HTR-8/SVneo (cell line): ENCODE measurements at places on chromosomes 12 and 14.

GRCh38 chr12:92065018-92065499 is 80.6 kb downstream of the BTG1 start:
- no peak for DNase-seq

DNA sequence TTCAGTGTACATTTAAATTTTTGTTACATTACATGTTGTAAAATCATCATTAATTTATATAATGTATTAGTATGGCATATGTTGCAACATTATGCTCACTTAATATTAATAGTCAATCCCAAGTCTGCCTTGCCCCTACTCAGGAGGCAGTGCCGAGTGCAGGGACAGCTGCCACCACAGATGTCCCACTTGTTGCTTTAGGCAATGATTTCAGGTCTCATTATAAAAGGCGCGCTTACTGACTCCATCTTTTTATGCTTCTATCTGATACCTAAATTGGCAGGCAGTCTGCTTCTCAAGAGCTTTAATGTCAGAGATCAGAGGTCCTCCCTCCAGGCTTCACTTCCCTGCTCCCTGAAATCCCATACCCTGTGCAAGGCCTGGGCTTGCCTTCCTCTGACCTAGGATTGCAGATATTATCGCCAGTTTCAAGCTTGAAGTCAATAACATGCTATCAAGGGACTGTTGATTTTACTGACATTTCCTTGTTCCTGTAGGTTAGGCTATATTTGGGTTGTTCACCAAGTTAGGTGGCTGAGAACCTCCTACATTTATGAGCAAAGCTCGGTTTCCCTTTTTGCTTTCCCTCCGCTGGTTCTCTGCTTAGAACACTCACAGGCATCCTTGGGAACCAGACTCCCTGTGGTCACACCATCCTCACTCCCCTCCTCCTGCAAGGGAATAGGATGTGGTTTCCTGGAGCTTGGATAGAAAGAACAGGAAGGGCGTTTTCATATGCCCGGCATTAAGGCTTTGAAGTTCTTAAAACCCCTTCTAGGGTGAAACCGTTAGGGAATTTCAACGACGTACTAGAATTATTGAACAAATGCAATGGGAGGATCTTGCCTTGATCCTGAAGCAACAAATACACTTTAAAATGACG is 208.4 kb upstream of the FKBP4 start:
- no peak for DNase-seq

DNA sequence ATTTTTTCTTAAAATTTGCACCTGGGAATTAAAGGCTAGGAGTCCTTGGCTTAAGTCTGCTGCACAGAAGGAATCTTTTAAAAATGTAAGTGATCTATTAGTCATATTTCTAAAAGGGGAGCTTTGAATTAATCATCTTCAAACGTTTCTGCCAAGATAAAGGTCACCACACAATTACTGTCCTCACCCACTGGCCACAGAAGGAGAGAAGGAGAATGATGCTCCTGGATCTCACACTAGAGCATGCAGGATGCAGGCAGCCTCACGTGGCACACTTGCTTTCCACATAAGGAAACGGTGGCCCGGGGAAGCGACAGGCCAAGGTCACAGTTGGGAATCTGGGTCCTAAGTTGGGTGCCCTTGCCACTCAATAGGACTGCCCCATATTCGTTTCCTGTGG is 16.9 kb downstream of the PLEKHG7 start:
- DNase-seq: no peak

DNA sequence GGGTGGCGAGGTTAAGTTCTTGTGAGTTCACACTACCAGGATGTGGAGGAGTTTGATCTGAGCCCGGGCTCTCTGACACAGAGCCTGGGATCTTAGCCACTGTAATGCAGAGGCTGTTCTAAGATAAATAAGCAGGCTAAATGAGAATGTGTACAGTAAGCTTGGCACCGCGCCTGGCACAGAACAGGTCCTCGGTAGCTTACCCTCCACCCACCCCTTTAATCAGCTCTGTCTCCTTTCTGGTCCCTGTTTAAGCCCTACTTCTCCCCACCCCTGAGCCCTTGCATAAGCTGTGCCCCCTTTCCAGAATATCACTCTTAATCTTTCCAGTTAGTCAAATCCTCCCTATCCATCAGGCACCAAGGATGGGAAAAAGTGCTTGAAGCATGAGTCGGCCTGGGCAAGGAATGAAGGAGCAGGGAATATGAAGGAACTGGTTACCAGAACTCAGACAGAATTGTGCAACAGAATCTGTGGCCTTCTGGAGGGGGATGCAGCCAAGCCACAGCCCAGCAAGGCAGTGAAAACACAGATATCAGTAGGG is 32.8 kb upstream of the CMKLR1 start:
- no peak for DNase-seq

DNA sequence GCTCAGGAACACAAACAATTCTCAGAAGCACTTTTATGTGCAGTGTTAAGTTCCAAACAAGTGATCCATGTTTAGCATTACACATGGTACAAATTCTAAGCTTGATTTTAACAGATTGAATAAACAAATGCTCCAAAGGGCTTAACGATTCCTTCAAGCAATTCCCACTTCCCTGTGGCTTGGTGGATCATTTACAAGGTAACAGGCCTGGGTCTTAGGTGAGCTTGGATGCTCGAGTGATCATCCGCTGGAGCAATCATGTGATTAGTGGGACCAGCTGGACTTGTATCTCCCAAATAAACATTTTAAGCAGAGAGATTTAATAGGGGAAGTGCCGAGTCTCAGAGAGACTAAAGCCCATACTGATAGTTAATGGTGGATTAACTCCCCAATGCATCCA is 70.7 kb downstream of the CALM1 start:
- DNase-seq: no peak

DNA sequence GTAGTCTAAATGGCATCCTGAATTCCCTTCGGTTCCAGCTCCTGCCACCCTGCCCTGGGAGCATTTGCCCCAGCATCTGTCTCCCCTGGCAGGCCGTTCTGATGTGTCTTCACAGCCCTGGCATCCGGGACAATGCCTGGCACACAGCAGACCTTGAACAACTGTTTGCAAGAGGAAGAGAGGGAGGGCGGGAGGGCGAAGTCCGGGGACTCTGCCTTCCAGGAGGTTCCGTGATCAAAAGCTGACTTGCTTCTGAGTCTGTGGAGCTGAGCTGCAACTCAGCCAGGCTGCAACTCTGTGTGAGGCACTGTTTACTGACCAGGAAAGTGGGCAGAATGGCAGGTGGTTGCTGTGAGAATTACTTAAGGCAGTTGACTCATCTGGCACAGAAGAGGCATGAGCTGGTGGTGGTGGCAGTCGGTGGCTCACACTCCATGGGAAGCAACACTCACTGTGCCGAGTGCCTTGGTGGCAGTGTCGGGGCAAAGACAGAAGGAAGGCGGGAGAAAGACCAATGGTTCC is 61.1 kb upstream of the DLK1 start:
- DNase-seq: no peak

GRCh38 chr14:99062772-99063418 is 209.1 kb downstream of the BCL11B start:
- no peak for DNase-seq

DNA sequence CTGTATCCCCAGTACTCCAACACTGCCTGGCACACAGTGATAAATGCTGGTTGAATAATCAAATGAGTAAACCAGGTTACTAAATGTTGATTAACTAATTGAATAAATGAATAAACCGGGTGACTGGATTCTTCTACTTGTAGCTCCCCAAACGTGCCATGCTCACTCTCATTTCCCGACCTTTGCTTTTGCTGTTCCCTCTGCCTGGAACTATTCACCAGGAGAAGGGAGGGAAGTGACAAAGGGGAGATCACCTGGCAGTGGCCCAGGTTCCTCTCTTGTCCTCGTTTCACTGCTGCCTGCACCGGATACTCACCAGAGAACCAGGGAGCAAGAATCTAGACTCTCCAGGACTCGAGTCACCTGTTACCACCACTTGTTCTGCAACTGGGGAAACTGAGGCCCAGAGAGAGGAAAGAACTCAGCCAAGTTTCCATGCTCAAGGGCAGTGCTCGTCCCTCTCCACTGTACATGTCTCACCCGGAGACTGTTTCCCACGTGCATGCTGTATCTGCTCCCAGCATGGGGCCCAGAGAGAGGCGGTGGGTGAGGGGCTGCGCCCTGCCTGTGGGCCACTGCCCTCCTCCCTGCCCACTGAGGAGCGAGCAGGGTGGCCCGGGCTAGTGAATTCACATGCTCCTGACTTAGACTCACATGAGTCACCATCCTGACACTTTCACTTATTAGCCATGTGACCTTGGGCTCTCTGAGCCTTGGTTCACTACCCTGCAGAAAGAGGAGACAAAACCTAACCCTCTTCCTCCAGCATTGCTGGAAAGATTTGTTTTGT is 17.7 kb upstream of the POP5 start:
- DNase-seq: peak; percentile 54

GRCh38 chr12:113361574-113362370 is 3.4 kb downstream of the PLBD2 start:
- DNase-seq: no peak

GRCh38 chr12:58915634-58916033 is 4.7 kb downstream of the LRIG3 start:
- no peak for DNase-seq

GRCh38 chr12:13442457-13442856 is 245.9 kb downstream of the EMP1 start:
- DNase-seq: no peak

DNA sequence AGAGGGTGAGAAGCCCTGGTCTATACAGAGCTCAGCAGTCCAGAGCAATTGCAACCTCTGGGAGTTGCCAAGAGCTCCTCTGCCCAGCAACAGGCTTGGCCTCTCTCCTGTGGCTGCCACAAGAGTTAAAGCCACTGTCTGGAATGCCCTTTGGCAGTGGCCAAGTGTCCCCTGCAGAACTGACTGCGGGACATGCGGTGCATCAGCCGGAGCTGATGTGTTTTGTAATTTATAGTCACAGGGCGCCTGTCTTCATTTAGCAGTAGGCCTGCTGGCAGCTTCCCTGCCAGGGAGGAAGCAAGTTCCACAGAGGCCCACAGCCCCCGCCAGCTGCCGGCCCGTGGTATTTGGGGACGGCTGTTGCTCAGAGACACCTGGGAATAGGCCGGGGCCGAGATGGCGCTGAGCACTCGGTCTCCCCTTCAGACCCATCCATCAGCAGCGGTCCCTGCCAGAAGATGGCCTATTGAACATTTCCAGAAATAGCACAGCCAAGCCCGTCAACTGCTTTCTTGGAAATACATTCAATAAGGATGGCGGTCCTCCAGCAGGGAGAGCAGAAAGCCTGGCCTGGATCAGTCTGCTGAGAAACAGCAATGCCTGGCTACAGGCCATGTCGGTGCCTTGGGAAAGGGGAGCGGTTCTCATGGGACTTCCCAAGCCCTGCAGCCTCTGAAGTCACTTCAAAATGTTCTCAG is 217.4 kb downstream of the CRADD start:
- no peak for DNase-seq

DNA sequence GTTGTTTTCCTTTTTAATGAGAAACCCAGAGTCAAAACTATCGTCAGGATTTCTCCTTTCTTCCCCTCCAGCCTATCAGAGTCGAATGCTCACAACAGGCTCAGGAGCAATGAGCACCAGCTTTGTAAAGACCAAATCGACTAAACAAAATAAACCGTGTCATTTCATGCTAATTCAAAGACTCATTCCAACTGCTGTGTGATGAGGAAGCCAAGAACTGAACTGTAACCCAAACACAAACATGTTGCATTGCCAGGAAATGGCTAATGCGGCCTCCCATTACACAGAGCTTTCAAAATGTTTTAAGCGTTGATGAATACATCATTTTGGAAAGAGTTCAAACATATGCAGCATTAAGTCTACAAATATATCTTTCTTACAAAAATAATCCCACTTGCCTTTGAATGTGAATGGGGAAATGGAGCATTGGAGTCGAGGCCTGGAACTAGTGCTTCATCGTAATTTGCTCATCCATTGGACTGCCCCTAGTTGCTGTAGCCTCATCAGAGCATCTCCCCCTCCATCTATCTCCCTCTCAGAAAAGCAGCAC is 349.5 kb downstream of the GXYLT1 start:
- no peak for DNase-seq
